ENCODE measurements at places on chromosomes 3 and 15.

GRCh38 chr3:100151024-100151707 is 36.9 kb upstream of the FILIP1L start:
- no peak for DNase-seq

DNA sequence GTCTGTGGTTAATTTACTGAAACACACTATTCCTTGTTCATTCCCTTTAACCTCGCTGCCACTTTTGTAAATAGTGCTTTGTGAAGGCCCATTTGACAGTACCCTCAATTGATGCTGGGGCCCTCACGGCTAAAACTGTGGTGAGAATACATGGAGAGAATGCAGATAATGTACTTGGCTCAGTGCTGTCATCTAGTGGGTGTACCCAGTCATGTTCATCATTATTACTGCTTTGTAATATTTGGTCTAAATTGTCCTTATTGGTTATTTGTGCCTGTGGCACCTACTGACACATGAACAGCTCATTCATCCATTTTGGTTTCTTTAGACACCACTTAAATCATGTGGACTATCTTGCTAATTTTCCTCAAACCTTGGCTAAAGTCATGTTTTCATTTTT is 543.6 kb downstream of the EDEM1 start:
- no peak for DNase-seq

- DNase-seq = no peak
Observed at GRCh38 chr15:70140025-70140542, 42.4 kb upstream of the TLE3 start.

DNA sequence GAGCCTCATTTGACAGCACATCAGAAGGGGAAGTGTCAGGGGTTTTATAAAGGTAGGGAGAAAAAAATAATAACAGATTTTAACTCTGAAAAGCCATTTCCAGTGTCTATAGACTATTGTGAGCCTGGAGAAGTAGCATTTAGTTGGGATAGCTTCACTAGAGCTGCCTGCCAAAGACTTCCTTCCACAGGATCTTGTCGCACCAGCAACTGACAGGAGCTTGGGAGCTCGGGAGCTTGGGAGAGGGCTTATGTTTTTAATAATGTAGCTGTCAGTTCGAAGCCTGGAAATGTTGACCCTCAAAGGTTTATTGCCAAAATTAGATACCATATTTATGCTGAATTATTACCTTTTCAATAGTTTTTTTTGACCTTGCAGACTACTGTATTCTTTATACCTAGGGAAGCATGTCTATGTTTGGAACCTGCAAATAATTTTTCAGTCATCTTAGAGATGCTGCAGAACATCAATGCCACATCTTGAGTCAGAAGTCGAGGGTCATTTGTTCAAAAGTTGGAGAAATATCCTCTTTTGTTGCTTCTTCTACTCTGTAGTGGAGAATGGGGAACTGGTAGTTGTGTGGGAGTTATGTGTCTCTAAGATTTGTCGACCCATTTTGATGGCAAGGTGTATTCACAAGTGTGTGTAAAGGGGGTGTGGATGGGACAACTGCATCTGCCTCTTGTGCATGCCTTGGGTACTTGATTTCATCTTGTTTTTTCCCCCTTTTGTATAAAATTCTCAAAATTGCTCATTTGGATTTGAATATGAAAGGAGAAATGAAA is 41.7 kb downstream of the ARPP21 start:
- DNase-seq = no peak

DNA sequence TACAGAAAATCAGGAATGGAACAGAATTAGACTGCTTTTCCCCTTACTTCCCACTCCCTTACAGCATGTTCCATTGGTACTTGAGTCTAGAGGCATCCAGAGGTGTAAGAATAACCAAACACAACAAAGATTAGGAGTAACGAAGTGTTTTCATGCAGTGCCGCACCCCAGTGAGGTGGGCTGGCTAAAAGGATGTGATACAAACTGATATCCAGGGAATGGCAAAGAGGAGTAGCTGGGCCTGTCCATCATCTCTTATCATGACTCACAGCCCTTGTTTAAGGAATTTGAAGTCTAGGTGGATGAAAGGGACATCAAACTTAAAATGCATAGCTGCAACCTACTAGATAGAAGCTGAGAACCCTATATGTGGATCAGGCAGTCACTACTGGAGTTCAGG is 16.4 kb downstream of the SCG5 start:
- no peak for DNase-seq

GRCh38 chr3:9066141-9066540 is 102.9 kb upstream of the RAD18 start:
- no peak for DNase-seq

GRCh38 chr3:30682434-30683155 is 76.2 kb downstream of the TGFBR2 start:
- DNase-seq = no peak

- DNase-seq = peak; percentile 67
Observed at GRCh38 chr3:13884851-13885703, 5.2 kb upstream of the WNT7A start.

DNA sequence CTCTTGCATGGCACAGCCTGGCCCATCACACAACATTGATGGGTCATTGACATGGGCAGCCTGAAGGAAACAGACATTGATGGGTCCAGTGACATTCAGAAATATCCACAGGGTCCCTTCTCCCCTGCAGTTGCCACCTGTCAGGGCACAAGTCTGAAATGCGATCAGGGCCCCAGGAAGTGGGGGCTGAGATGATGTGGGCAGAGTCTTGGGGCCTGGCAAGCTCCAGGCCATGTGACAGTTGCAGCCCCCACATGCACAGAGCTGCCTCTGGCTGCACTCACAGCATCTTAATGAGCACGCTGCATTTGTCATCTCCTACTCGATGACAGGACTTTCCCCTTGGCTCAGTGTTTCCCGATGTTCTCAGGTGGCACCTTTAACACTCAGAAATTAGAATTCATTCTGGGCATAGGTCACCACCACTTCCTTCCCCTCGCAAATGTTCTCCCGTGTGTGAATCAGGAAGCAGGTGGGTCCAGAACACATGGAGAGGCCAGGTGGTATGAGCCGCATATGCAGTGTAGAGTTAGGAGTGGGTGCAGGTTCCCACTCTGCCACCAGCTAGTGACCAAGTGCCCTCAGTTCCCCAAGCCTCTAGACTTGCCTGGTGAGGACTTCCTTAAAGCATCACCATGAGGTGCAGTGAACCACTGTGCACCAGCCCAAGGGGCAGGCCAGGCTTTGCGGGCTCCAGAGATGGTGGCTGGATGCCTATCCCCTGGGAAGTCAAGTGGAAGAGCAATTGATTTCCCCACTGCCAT is 1.6 kb upstream of the TXNRD3 start:
- DNase-seq = no peak

- no peak for DNase-seq
Observed at GRCh38 chr15:82643992-82644391, 3.2 kb downstream of the CPEB1 start.

DNA sequence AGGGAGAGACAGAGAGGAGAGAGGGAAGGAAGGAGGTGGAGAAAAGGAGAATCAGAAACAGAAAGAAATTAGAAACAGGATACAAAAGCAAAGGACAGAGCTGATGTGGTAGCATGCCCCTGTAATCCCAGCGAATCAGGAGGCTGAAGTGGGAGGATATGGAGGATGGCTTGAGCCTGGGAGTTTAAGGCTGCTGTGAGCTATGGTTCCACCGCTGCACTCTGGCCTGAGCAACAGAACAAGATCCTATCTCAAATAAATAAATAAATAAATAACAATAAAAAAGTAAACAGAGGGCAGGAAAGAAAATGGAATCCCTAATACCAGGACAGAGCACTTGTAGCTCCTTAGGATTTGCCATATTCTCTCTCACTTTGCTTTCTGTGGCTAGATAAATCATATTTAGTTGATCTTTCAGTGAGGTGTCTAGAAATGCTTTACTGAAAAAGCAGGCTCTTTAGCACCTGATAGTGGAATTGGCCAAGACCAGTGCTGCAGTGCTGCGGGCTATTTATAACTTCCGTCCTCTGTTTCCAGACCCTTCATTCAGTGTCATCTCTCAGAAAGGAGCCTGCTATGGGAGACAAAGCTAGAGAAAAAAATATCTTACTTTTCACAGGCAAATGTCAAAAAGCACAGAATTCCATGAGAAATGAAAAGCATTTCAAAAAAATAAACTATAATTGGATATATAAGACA is 20.0 kb upstream of the SLC28A2 start:
- DNase-seq = no peak

GRCh38 chr3:26406636-26407035 is 215.9 kb upstream of the LRRC3B start:
- DNase-seq = no peak
